T-cell (primary cell): ENCODE measurements at places on chromosomes 6 and 20. TPM values are rescaled to one million over a fixed set of nuclear protein-coding genes. Genes with fewer than 3 reads are reported as not detected.

The BLTP3A gene
- 9.5 TPM for total RNA-seq

GRCh38 chr6:136788069-136788902 is 4.0 kb downstream of the MAP3K5 start:
- no peak for DNase-seq
- H3K4me1 ChIP-seq: peaks cover 58% of the 10 kb centered on the region
- H3K36me3 ChIP-seq: no peaks in the 10 kb centered on the region
- H3K27ac ChIP-seq: peak overlapping the region; percentile 73
- no peaks in the 10 kb centered on the region for H3K27me3 ChIP-seq

GRCh38 chr20:32792316-32792715 is 27.4 kb upstream of the MAPRE1 start:
- no peak overlapping the region for H3K4me3 ChIP-seq
- DNase-seq: peak; percentile 12

The SLC22A3 gene
- total RNA-seq: 0.18 TPM

GRCh38 chr6:26530203-26530602 is 8.0 kb upstream of the HMGN4 start:
- H3K27me3 ChIP-seq: no peaks in the 10 kb centered on the region
- H3K4me1 ChIP-seq: peaks cover 8% of the 10 kb centered on the region
- no peak overlapping the region for H3K27ac ChIP-seq
- H3K36me3 ChIP-seq: no peaks in the 10 kb centered on the region
- H3K4me3 ChIP-seq: no peak overlapping the region
- no peak for DNase-seq

DNA sequence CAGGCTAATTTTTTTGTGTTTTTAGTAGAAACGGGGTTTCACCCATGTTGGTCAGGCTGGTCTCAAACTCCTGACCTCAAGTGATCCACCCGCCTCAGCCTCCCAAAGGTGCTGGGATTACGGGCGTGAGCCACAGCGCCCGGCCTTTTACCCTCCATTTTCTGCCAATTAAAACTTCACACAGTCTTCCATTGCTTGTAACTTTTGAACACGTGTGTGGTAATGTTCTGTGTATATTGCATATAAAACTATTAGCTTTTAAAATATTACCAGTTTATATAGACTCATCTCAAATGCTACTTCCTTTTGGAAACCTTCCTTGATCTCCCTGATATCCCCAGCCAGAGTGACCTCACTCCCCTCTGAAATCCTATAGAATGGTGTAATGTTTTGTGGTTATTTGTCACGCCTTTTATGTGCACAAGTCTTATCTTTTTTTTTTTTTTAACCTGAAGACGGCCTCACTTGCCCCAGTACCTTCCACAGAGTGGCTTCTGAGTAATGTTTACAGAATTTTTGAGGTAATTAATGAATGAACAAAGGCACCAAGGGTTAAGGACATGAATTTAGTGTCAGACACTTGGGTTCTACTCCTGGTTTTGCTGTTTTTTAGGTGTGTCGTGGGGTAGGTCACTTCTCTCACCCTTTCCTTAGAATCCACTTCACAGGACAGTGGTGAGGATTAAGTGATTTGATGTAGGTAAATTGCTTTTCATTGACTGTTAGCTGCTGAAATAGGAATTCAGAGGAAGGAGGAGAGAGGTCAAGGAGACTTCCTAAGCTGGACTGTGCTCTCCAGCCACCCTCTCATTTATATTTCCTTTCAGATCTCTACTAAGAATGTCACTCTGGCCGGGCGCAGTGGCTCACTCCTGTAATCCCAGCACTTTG is 11.2 kb upstream of the MMP24 start:
- no peaks in the 10 kb centered on the region for H3K4me1 ChIP-seq
- peaks cover 4% of the 10 kb centered on the region for H3K36me3 ChIP-seq
- no peak overlapping the region for H3K4me3 ChIP-seq
- no peaks in the 10 kb centered on the region for H3K27me3 ChIP-seq
- no peak overlapping the region for H3K27ac ChIP-seq
- DNase-seq: no peak

GRCh38 chr6:26394289-26394688 is 7.8 kb upstream of the BTN3A1 start:
- no peak overlapping the region for H3K4me3 ChIP-seq
- H3K27ac ChIP-seq: no peak overlapping the region
- peaks cover 15% of the 10 kb centered on the region for H3K36me3 ChIP-seq
- no peaks in the 10 kb centered on the region for H3K27me3 ChIP-seq

DNA sequence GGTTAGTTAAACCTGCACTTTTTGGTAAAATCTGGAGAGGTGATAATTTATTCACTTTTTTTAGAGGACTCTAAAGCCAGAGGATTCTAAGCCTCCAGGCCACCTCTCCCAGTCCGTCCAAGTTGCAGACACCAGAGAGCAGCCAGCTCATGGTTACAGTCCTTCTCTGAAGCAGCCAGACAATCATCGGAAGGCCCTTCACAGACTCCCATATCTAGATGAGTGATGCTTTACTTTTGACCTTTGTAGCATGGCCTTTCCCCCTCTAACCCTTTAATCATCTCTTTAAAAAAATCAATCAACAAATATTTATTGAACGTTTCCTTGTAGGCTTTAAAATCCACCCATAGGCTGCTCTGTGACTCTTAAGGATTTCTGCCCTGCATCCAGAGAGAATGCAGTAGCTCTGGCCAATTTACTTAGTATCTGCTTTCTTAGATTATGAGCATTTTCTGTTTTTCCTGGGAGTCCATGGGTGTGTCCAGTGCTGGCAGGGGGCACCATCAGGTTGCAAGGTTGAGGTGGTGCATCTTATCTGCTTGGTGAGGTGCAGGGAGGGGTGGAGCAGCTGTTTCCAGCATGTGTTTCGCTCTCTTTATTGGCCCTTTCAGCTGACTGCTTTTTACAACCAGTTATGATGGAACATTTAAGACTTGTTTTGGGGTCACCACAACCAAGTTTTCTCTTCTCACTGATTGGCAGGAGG is 58.6 kb downstream of the JARID2 start:
- peaks cover 37% of the 10 kb centered on the region for H3K4me1 ChIP-seq
- no peak for DNase-seq
- H3K4me3 ChIP-seq: no peak overlapping the region
- H3K27ac ChIP-seq: no peak overlapping the region
- no peaks in the 10 kb centered on the region for H3K27me3 ChIP-seq
- no peaks in the 10 kb centered on the region for H3K36me3 ChIP-seq

The PRRT1 gene
- total RNA-seq: 3.2 TPM

DNA sequence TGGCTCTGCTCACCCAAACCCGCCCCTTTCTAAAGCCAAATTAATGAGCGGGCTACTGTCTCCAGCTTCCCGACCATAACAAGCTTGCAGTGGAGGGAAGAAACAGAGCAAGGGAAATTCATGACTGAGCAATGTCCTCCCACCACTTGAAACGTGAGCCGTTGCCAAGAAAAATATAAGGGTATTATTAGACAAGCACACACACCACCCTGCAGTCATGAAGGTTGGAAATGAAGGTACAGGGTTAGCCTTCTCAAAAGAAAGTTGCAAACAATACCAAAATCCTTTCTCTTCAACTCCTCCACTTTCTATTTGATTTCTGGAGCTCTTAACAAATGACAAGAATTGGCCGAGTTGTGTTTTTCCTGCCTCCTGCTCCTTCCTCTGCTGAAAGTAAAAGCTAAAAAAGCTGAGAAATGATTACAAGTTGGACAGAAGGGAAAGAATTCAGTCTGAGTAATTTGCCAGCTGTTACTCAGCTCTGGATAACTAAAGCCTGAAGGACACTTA is 151.1 kb upstream of the B3GAT2 start:
- no peaks in the 10 kb centered on the region for H3K4me1 ChIP-seq
- no peak for DNase-seq
- no peaks in the 10 kb centered on the region for H3K36me3 ChIP-seq

The BTBD9 gene
- total RNA-seq: 67.7 TPM

DNA sequence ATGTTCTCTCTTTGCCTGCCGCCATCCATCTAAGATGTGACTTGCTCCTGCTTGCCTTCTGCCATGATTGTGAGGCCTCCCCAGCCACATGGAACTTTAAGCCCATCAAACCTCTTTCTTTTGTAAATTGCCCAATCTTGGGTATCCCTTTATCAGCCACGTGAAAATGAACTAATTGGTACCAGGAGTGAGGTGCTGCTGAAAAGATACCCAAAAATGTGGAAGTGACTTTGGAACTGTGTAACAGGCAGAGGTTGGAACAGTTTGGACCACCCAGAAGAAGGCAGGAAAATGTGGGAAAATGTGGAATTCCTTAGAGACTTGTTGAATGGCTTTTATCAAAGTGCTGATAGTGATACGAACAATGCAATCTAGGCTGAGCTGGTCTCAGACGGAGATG is 694.9 kb downstream of the FRK start:
- H3K36me3 ChIP-seq: no peaks in the 10 kb centered on the region
- H3K27ac ChIP-seq: no peak overlapping the region
- no peak for DNase-seq
- no peak overlapping the region for H3K4me3 ChIP-seq

- peak overlapping the region; percentile 77 for H3K27ac ChIP-seq
- H3K4me1 ChIP-seq: peaks cover 30% of the 10 kb centered on the region
- no peaks in the 10 kb centered on the region for H3K27me3 ChIP-seq
- peak overlapping the region; percentile 87 for H3K4me3 ChIP-seq
These were observed 225 bp downstream of the MAP3K5 start for GRCh38 chr6:136792095-136792409.

The HAO1 gene
- not detected for total RNA-seq

DNA sequence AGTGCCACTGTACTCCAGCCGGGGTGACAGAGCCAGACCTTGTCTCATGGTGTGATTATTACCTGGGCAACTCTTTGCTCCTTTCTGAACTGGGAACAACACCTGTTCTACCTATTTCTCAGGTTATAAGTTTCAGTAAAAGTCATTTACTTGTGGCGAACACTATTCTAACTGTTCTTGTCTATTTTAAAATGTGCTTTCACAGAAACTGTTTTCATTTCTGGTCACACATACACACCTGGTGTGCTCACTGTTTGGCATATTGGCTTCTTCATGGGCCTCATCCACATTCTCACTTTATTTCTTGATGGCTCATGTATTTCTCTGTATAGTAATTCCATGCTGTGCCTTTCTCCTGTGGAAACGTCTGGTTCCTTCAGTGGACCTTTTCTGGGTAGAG is 30.5 kb upstream of the XRN2 start:
- no peak overlapping the region for H3K4me3 ChIP-seq
- H3K36me3 ChIP-seq: no peaks in the 10 kb centered on the region
- DNase-seq: no peak

GRCh38 chr6:63140114-63140513 is 71.2 kb upstream of the FKBP1C start:
- H3K4me1 ChIP-seq: no peaks in the 10 kb centered on the region
- H3K27ac ChIP-seq: no peak overlapping the region
- H3K4me3 ChIP-seq: no peak overlapping the region
- no peaks in the 10 kb centered on the region for H3K27me3 ChIP-seq
- DNase-seq: no peak

- peaks cover 9% of the 10 kb centered on the region for H3K27me3 ChIP-seq
- no peaks in the 10 kb centered on the region for H3K4me1 ChIP-seq
- no peak overlapping the region for H3K27ac ChIP-seq
- no peak for DNase-seq
These were observed 229.8 kb upstream of the SASH1 start for GRCh38 chr6:148112851-148113319.

The MUC21 gene
- total RNA-seq: not detected

DNA sequence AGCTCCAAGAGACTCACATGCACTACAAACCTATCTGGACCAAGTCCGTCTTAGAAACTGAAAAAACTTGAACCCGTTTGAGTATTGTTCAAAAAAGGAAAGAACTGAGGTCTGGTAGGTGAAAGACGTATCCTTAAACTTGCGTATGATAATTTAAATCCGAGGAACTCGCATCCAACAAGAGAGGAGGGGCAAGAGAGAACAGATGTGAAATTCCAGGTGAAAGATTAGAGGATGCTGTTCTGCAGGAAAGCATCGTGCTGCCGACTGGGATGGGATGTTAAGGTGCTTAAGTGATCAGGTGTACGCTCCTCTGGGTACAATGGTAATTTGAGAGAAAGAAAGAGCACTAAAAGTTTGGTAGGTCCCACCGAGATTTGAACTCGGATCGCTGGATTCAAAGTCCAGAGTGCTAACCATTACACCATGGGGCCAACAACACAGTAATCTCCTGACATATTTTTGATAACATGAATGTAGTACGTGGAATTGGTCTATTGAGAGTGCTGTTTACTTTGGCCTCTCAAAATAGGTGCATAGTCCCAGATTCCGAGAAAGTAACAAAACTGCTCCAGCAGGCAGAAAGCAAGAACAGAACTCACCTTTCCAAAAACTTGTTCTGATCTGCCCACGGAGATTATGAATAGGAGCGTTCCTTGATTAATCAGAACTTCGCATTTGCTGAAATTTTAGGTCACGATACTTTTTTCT is 53.5 kb upstream of the BTN3A2 start:
- DNase-seq: peak; percentile 46
- no peaks in the 10 kb centered on the region for H3K27me3 ChIP-seq
- peak overlapping the region; percentile 25 for H3K4me3 ChIP-seq
- peak overlapping the region; percentile 46 for H3K27ac ChIP-seq

DNA sequence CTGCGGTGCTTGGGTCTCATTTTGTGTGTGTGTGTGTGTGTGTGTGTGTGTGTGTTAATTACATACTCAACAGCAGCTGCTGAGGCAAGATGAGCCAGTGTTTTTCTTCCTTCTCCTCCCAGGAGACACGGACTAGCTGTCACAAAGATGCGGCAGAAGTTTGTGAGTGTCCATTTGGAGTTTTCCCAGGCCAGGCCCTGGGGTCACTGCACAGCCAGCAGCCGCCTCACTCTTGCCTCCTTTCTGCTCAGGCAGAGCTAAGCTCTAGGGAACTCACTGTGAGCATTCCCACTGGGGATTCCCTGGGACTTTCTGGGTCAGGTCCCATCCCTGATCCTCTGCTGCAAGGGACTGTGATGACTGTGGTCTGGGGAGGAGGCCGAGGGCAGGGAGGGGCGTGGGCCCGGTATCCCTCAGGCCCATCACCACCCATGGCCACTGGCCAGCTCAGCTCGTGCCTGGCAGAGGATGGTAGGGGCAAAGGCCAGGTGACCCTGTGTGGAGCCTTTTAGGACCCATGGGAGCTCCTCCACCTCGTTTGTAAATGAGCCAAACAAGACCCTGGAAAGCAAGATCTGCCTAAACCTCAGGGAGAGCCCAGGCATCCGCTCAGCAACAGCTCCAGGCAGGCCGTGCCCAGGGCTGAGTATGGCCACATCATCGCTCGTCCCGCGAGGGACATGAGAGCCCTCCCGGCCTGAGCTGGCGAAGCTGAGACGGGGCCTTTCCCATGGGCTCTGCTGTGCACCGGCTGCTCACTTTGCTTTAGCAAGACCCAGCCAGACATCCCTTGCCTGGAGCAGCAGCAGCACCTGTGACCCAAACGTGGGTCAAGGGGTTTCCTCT is 102.0 kb downstream of the PSMB1 start:
- H3K4me1 ChIP-seq: no peaks in the 10 kb centered on the region
- no peaks in the 10 kb centered on the region for H3K36me3 ChIP-seq
- no peak for DNase-seq
- no peak overlapping the region for H3K27ac ChIP-seq
- H3K4me3 ChIP-seq: no peak overlapping the region

The TNF gene
- total RNA-seq: 26.4 TPM
